ENCODE measurements at places on chromosomes 12 and 14. TPM values are rescaled to one million over a fixed set of nuclear protein-coding genes. Genes with fewer than 3 reads are reported as not detected.

CARMIL3 gene
- total RNA-seq: under 0.01 TPM

ADGRD1 gene
- not detected for total RNA-seq

TSPAN31 gene
- 39.2 TPM for total RNA-seq

SIX1 gene
- total RNA-seq: 7.7 TPM

GLRX5 gene
- total RNA-seq: 65.7 TPM

KRT81 gene
- total RNA-seq: 0.72 TPM

BIN2 gene
- not detected for total RNA-seq

KLRG1 gene
- total RNA-seq: 1.4 TPM

SPTB gene
- total RNA-seq: 1.2 TPM

TBX3 gene
- 61.6 TPM for total RNA-seq

ZNF891 gene
- total RNA-seq: 0.49 TPM

Measured in RPMI7951 (cell line).